ENCODE measurements at places on chromosomes 1 and 21.
A peak's percentile ranks its signal among the peaks of the same experiment; 100 is the strongest.

DNA sequence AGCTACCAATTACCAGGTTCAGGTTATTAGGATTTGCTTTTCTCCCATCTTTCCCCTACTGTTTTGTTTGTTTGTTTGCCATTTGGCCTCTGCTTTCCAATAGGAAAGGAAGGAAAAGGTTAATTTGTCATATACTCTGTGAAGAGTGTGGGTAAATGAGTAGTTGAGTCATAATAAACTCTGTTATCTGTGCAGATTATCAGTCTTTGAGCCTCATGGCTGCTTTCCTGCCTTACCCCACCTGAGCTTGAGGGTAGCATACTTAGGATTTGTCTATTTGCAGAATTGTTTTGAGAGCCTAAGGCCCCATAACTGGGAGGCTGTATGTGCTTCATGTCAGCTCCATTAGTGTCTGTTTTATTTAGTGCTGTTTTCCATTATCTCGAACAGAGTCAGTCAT is 32.9 kb upstream of the SNX27 start:
- DNase-seq: no peak

DNA sequence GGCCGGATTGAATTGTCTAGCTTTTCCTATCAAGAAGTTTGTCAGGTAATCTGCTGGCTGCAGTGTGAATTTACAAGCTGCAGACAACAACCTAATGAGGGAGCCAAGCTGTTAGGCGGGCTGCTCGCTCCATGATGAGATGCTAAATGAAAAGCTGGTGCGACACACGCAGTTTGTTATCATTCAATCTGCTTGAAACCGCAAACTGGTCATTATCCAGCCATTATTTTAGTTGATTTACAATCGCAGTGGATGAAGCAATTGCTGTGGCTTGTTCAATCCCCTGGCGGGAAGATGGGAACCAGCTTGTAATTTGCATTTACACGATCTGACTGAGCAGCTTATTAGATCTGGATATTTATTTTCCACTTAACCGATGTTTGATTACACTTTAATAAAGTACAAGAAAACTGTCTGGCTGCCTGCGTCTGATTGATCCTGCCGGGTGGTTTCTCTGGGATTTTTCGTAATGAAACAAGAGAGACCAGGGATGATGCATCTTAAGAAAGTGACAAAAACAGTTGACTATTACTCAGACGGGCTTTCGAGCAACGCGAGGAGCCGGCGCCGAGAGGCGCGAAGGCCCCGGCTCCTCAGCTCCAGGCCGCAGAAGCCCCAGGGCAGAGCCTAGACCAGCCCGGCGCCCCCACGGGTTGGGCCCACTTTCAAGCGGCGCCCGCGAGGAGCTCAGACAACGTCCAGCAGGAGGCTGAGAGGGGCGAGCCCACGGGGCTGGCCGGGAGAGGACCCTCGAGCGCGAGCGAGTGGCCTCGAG is 118.0 kb upstream of the BARHL2 start:
- DNase-seq: peak; percentile 59

- no peak for DNase-seq
Observed at GRCh38 chr1:150386592-150386991, 22.6 kb downstream of the RPRD2 start.

DNA sequence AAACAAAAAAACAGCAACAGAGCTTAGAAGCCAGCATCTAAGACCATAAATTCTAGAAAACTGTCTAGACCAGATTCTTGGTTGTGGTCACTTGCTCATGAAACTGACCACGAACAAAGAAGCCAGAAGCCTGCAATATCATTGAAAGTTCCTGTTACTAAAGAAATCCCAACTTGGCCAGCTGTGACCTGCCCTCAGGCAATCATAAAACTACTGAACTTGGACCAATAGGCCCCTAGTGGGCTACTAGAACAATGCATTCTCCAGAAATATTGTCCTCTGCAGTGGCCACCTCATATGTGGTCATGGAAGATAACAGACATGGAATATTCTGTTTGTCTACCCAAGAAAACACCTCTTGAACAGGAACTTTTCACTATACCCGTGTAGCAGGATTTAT is 87.7 kb downstream of the SPATA17 start:
- DNase-seq: no peak

GRCh38 chr1:110554871-110555801 is 36.2 kb upstream of the KCNA10 start:
- DNase-seq: peak; percentile 85

DNA sequence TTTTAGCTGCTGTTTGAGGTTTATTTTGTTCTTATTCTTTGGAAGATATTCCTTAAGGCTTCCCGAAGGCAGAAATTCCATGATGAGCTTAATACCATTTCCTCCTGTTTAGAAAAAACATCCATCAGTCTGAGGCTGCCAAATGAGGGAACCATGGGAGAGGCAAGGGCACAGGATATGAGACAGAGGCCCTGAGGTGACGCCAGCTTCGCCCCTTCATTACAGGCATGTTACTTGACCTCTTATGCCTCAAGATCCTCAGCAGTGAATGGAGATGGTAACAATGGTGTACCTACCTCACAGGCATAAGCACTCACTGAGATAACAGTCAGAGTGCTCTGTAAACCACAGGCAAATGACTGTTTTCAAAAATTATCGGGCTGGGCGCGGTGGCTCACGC is 93.6 kb downstream of the RAVER2 start:
- no peak for DNase-seq

DNA sequence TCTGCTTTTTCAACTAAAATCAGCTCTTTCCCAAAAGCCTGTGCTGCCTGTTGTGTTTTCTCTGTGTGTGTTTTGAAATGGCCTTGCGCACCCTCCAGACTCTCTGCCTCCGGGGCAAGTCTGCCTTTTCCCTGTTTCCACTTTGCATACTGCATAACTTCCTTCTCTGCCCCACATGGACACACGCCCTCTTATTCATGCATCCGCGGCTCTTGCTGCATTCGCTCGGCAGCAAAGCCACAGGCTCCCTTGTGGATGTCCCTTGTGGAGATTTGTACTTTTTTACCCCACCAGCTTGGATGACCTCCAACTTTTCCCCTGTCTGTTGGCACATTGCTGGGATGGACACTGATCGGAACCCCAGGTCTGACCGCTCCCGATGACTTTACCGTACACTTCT is 147.6 kb downstream of the ADSS2 start:
- DNase-seq: no peak

DNA sequence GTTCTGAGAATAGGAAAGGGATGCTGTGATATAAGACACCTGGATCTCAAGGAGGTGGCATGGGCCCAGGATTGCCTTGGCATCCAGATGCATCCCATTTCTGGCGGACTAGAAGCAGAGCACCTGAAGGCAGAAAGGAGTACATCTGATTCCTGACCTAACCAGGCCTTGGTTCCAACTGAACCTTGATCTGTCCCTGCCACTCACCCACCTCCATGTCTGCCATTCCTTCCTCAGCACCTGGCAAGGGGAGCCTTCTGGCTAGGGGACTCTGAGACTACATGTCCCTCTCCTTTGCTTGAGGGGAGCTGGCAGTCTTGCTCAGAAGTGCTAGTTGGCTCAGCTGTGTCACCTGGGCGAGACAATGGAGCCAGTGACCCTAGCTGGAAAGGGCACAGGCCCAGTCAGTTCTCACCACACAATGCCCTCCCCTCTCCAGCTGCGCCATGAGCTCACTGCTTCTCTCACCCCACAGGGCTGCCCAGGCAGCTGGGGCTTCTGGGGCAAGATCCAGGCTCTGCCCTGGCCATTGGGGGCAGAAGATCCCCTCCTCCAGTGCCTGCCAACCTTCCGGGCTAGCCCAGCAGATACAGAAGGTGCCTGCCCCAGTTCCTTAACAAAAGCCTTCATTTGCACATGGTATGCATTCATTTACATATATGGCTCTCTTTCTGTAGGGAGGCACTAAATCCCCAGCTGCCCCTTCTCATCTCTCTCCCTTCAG is 2.9 kb downstream of the IGSF8 start:
- no peak for DNase-seq

DNA sequence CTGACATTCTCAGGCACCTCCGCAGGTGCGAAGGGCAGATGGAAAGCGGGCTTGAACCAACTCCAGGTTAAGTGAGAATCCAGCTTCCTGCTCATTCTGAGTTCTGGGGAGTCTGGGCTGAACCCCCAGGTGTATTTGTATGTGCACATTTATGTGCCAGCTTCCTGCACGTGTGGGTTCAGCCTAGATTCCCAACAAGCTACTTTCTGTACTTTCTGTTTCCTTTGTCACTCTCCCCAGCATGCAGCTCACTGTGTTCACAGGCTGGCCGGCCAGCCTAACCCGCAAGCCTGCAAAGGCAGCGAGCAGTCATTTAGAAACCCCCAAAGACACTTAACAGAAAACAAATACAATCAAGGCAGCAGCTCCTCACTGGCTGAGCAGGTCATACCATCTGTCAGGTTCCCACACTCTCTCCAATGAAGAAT is 1.3 kb upstream of the IL19 start:
- DNase-seq: no peak

- DNase-seq: no peak
Observed at GRCh38 chr1:167065471-167065870, 24.7 kb downstream of the GPA33 start.

- DNase-seq: no peak
Observed at GRCh38 chr21:44304877-44305293, 5.0 kb downstream of the PFKL start.

GRCh38 chr21:43619856-43620255 is 39.4 kb downstream of the HSF2BP start:
- DNase-seq: no peak

DNA sequence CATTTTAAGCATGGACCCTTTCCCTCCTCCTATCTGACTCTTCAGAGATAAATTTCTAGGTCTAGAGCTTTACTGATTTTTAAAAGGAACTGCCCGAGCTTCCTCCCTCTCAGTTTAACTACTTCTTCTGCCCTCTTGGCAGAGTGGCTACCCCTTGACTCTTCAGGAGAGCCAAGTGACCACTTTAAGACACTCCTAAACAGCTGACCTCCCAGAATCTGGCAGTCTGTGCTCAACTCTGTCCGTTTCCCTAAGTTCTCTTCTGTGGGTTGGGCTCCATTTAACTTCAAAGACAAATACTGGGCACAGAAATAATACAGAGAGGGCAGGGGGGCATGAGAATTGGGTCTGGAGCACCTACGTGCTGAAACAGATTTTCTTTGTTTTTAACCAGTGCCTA is 196.3 kb upstream of the FOXD3 start:
- DNase-seq: no peak

GRCh38 chr1:179575497-179576314 is at the start of gene NPHS2:
Gene NPHS2, minus strand, starts transcription at chr1:179575948. Its CDS starts 84 bp downstream, at chr1:179575864.
- DNase-seq: peak; percentile 66

GRCh38 chr1:178057912-178058534 is 35.9 kb upstream of the RASAL2 start:
- DNase-seq: peak; percentile 47

GRCh38 chr1:85624361-85624760 is 43.8 kb downstream of the CCN1 start:
- no peak for DNase-seq

DNA sequence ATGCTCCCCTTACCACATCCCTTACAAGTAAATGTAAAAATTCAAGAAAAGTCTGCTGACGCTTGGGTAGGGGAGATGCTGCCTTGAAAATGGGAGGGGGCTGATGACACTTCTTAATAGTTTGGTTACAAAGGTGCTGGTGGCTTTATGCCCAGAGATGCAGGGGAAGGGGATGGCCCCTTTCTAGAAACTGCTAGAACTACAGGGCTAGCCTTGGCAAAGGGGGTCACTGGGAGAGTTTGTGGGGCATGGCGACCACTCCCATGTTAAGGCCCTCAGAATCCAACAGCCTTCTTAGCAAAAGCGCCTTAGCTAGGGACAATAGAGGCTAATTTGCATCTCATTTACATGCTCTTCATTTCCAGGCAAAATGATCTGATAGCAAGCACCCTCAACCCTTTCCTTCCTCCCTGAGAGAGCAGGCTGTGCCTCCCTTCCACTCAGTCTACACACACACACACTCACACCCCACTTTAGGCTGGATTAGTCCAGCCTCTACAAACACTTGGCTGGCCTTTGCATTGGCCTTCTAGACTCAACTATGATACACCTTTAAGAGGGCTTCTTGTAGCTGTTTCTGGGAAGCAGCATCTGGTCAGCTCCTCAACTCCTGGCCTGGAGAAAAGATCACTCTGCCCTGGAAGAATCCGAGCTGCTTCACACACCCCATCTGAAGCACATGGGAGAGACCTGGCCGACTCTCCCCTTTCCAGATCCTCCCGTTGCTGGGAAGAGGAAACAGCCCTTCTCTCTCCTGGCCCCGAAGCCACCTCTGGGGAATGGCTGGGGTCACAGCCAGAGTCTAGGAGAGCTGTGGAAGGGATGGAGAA is 1.7 kb downstream of the SEMA6C start:
- no peak for DNase-seq

DNA sequence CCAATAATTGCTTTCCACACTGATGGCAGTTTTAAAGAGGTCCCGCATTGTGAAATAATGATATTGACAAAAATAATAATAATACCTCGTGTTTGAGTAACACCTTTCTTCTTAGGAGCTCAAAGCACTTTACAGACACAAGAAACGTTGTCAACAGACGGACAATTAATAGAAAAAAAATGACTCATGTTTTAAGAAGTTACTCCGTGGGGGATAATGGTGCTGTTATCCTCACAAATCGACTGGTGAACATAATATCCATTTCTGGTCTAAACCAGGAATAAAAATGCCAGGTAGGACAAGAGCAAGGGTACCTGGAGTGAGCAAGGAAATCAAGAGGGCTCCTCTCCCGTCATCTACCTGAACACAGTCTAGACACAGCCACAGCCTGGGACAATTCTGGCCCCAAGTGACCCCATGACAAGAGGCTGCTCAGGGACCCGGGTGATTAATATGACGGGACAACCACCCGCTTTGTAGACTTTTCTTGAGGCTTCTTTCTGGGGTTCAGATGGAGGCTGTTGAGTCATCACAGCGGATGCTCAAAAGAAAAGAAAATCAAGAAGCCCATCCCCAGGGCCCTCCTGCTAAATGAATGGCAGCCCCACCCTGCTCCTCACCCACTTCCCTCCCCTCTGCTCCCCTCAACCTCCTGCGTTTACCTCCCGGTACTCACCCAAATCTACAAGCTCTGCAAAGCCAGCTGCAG is 146.2 kb upstream of the IRF2BP2 start:
- DNase-seq: no peak

GRCh38 chr1:67626090-67626860 is 58.7 kb upstream of the GADD45A start:
- DNase-seq: no peak

DNA sequence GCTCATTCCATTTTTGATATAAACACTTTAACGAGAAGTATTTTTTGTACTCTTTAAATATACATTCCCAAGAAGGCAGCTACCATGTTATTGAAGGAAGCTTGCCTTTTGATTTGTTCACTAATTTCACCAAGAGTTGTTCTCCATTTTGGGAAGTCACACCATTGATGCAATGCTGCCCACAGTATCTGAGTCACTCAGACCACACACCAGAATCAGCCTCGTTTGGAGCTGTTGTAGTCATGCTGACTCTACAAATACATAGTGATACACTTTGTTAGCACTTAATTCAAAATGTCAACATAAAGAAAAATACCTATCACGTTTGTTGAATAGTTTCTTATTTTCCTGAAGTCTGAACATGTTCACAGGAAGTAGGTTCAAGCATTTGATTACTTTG is 78.7 kb downstream of the PAPPA2 start:
- no peak for DNase-seq

DNA sequence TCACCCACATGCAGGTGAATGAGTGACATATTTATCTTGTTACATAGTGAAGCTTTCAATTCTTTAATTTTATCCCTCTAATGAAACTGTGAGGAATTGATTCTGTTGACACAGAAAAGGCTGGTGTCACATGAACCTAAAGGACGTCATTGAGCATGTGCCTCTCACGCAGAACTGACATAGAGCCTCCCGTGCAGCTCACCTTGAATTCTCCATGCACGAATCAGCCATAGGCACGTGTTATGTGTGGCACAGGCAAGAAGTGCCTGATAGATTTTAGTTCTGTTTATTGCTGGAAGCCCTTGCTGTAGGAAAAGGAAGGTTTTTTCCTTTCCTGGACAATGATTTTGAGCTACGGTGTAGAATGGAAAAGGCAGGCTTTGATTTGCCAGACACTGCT is 11.3 kb downstream of the ADARB1 start:
- no peak for DNase-seq
